Endothelial cell (in vitro differentiated cells): ENCODE measurements at places on chromosomes 5 and 9.

- no peak for DNase-seq
These were observed 39.7 kb upstream of the POC5 start for GRCh38 chr5:75756981-75757380.

DNA sequence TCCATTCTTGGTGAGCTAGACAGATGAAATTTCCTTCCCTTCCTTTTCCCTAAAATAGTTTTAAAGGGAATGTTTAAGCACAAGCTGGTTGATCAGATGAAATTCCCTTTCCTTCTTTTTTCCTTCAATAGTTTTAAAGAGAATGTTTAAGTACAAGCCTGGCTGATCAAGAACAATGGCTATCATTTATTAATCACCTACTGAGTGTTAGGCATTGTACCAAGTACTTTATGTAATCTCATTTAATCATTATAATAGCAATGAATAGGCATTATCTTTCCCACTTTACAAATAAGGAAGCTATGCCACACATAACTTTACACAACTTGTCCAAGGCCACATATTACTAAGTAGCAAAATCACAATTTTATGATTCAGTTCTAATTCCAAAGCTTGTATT lies 152.0 kb upstream of the ACOT12 start:
- no peak for DNase-seq

- DNase-seq: no peak
These were observed 20.7 kb downstream of the ANKRA2 start for GRCh38 chr5:73544429-73545402.

DNA sequence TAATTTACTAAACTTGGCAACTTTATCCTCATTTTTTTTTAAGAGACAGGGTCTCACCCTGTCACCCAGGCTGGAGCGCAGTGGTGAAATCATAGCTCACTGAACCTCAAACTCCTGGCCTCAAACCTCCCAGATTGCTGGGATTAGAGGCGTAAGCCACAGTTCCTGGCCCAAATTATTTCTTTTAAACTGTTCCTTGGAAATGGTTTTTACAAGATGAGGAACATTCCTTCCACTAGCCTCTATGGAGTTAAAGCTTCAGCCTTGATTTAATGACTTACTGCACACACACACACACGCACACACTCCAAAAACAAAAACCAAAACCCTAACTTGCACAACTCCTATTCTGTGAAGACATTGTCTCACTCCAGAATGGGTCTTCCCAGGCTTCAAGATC lies 77.2 kb upstream of the TARS1 start:
- DNase-seq: no peak

- DNase-seq: no peak
These were observed 128.7 kb downstream of the BRINP1 start for GRCh38 chr9:119240546-119240945.

GRCh38 chr9:121646992-121647391 lies 4.4 kb upstream of the DAB2IP start:
- no peak for DNase-seq

DNA sequence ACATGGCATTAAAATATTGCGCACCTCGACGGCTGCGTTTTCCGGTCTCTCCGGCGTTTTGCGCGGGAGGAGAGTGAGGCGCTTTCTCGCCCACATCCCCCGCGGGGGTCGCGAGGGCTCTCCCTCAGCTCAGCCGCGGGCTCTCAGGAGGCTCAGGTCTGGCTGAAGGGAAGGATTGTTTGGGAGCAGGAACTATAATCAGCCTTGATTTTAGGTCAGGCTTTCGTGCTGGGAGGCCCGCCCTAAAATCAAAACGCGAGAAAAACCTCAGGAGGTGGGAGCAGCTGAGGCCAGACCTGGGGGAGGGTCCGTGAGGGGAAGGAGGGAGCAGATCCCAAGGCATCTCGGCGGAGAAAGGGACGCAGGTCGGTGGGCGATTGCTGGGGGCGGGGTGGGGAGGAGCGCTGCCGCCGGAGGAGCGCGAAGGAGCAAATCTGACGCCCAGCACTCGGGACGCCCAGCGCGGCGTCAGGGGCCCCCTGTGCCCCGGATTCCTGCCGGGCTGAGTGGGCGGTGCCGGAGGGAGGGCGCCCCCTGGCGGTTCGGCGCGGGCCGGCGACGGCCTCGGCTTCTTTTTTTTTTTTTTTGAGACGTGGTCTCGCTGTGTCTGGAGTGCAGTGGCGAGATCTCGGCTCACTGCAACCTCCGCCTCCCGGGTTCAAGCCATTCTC lies 18.7 kb upstream of the RNF130 start:
- peak; percentile 92 for DNase-seq

- no peak for DNase-seq
These were observed 271.1 kb downstream of the DENND1A start for GRCh38 chr9:123658792-123659191.

DNA sequence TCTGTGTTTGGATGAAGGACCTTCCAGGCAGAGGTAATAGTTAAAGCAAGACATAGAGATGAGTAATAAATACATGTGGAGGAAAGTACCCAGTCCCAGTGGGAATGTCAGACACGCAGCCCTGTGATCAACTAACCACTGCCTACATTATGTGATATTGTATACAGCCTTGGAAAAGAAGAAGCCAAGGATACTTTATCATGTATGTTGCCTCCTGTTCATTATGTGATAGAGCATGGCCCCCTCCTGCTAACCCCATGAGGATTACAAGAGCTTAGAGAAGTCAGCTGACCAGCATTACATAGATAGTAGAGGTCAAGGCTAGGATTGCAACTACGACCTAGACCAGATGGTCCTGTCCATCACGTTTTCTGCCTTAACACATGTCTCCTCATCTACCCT lies 497.0 kb upstream of the TNC start:
- no peak for DNase-seq

- peak; percentile 81 for DNase-seq
These were observed 992 bp upstream of the RPP25L start for GRCh38 chr9:34612788-34613390.

GRCh38 chr9:21551401-21551800 lies 69.3 kb upstream of the IFNE start:
- DNase-seq: no peak

DNA sequence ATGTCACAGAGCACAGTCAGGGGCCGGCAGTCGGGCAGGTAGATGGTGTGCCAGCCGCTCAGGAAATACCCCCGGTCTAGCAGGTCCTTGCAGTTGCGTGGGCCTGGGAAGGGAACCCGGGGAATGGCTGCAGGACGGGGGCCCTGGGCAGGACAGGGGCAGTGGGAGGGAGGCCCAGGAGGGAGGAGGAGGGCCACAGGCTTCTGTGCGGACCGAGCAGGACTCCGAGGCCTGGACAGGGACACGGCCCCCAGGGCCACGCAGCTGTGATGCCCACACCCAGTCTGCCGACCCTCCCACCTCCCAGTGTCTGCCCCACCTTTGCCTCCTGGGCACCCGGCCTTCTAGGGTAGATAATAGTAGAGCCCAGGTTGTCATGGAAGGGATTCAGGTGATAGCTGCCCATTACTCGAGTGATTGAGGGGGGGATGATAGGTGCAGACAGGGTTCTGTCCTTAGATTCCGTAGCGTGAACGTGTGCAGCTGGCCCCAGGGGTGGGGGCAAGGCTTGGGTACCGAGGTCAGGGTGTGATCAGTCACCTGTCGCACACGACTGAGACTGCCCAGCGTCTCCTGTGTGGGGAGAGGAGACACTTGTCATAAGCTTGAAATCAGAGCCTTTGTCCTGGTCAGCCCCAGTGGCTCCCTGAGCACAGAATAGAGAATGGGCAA lies 4.5 kb downstream of the FCN1 start:
- DNase-seq: no peak

DNA sequence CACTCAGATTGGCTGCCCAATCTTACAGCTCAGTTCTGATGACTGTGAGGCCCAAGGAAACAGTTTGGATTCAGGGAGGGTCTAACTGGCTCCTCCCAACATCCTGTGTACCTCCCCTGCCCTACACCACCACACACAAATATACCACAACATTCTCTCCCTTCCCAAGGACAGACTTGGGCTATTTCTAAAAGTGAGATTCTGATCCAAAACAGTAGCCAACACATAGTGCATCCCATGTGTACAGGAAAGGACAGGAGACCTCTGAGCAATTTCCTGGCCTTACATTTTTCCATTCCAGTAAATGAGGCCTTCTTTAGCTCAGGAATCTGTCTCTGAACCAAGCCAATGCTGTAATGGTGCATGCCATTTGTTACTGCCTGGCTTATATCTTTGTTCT lies 20.8 kb downstream of the ZNF366 start:
- no peak for DNase-seq

- DNase-seq: no peak
These were observed 79.2 kb downstream of the BOD1 start for GRCh38 chr5:173537228-173537627.
